ENCODE measurements at places on chromosomes 3 and 15. TPM values are rescaled to one million over a fixed set of nuclear protein-coding genes. Genes with fewer than 3 reads are reported as not detected.

Gene APBA2
- total RNA-seq: 5.2 TPM

Gene ROBO2
- 24.9 TPM for total RNA-seq

Gene THRB
- total RNA-seq: 1.4 TPM

Gene ST6GAL1
- 1.7 TPM for total RNA-seq

Gene CPNE9
- not detected for total RNA-seq

Gene FSTL1
- 887 TPM for total RNA-seq

Gene KNL1
- 1.3 TPM for total RNA-seq

Gene OIP5
- 0.74 TPM for total RNA-seq

Gene CMTM8
- not detected for total RNA-seq

Gene PP2D1
- total RNA-seq: not detected

Gene CCR2
- total RNA-seq: not detected

Gene COLQ
- 0.46 TPM for total RNA-seq

Gene JAGN1
- 31.2 TPM for total RNA-seq

Gene SLC30A4
- total RNA-seq: 9.5 TPM

Gene TP63
- total RNA-seq: under 0.01 TPM

Gene ALDH1A2
- 1.7 TPM for total RNA-seq

Gene IQCF5
- total RNA-seq: not detected

Gene CASR
- total RNA-seq: not detected

Gene ANKRD63
- total RNA-seq: not detected

Gene MUC20
- 0.74 TPM for total RNA-seq

Gene ANKRD34C
- not detected for total RNA-seq

Gene C3orf85
- not detected for total RNA-seq

Gene KIF15
- 1.8 TPM for total RNA-seq

Gene PIK3CB
- 6.4 TPM for total RNA-seq

Gene SLC24A5
- not detected for total RNA-seq

Gene CTXN2
- not detected for total RNA-seq

Gene ROPN1
- total RNA-seq: not detected

Gene CYP1A1
- total RNA-seq: 0.71 TPM

Gene CALML4
- 1.1 TPM for total RNA-seq

Gene CHRNA5
- total RNA-seq: 0.14 TPM

Gene LMLN
- total RNA-seq: 6.5 TPM

Gene CNTN6
- total RNA-seq: 0.18 TPM

Gene NEK10
- total RNA-seq: 15.8 TPM

Gene LTK
- total RNA-seq: not detected

Gene ITIH4
- 1.6 TPM for total RNA-seq

Gene EFCC1
- total RNA-seq: not detected

Gene PLSCR5
- total RNA-seq: not detected

Gene IL17RD
- 1.1 TPM for total RNA-seq

Gene AMT
- total RNA-seq: 0.71 TPM

Gene HDDC3
- total RNA-seq: 10.0 TPM

Gene NGLY1
- 21.8 TPM for total RNA-seq

Gene EIF1B
- total RNA-seq: 13.6 TPM

Gene CAMK2N2
- total RNA-seq: 0.14 TPM

Gene UBA7
- total RNA-seq: 39.1 TPM

Gene PPP2R3A
- 7.0 TPM for total RNA-seq

Gene CLRN1
- total RNA-seq: not detected

Gene FRMD4B
- total RNA-seq: 0.14 TPM

Gene CCR9
- not detected for total RNA-seq

Gene GOLGA8F
- total RNA-seq: under 0.01 TPM

Gene B4GALT4
- 52.6 TPM for total RNA-seq

Gene POMGNT2
- 17.9 TPM for total RNA-seq

Gene PSTPIP1
- total RNA-seq: not detected

Gene DENND6A
- 11.7 TPM for total RNA-seq

All from smooth muscle cell of bladder (primary cell).